KBM-7 (cell line): ENCODE measurements at places on chromosomes 13 and 19.

DNA sequence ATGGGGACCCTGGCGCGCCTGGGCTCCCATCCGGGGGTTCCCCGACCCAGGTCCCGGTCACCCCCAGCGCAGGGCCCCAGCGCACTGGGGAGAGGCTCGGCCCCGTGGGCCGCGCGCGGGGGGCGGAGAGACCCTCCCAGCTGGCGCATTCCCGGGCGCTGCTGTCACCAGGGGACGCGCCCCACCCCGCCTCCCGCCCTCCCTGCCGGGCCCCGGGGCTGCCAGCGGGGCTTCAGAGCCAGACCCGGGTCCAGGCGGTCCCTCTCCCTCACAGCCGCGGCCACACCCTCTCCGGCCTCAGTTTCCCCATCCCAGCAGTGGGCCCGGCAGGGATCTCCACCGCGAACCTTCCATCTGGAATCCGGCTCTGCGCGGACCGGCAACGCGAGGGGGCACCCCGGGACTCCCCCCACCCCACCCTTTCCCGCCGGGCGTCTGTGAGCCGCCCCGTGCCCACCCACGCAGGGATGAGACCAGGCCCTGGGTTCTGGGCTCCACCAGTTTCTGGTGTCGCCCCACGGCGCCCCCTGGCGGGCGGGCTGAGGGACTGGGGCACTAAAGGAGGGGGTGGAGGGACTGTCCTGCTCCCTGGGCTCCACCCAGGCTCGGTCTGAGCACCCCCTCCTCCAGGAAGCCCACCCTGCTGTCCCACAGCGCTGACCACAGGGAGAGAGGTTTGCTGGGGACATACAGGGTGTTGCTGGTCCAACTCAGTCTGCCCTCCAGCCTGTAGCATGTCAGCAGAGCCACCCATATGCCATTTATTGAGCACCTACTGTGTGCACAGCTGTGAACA lies 878 bp upstream of the ADAMTSL5 start:
- DNase-seq, result peak; percentile 60

DNA sequence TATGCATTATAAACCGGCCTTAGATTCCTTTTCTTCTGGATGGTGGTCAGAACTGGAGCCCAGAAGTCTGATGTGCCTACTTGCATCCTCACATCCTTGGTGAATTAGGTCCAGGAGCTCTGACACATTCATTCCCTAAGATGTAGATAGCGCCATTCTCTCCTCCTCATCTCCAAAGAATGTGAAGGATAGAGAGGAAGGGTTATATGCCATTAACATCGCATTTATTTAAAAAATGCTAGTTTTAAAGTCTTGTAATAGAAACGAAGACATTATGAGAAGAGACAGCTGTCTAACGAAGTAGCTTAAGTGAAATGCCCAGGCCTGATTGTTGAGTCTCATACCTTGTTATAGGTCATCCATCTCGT lies 9.7 kb downstream of the MBNL2 start:
- DNase-seq, result no peak

- no peak for DNase-seq
These were observed 4.2 kb downstream of the TRAPPC6A start for GRCh38 chr19:45173816-45174215.

- DNase-seq, result no peak
These were observed 19.6 kb downstream of the ELL start for GRCh38 chr19:18502246-18502637.

DNA sequence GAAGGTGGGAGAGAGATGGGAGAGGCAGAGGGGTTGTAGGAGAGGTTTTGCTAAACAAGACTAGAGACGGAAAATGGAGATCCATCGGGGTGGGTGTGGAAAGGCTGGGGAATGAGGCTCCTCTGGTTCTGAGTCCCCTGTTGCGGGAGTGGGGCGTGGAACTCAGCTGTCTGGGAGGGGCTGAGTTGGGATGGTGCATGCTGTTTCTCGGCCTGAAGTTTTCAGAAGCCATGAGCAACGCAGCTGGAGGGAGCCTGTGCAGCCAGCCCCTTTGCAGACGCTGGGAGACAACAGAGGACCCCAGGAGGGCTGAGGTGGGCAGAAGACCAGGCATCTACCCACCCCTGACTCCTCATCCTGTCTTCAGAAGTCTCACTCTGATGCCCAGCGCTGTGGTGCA lies 7.4 kb upstream of the GIPR start:
- no peak for DNase-seq

DNA sequence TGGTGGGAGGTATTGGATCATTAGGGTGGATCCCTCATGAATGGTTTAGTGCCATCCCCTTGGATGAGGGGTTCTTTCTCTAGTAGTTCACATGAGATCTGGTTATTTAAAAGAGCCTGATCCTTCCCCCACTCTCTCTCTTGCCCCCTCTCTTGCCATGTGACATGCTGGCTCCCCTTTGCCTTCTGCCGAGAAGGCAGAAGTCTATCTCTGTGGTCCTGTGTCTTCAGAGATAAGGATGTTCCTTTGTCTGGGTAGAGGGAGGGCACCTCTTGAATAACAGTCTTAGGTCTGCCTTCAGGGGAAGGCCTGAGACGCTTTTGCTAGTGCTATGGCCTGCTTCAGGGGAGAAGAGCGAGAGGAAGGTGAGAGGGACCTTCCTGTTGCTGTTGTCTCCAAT lies 2.0 kb upstream of the ZDHHC20 start:
- no peak for DNase-seq

GRCh38 chr13:46038296-46038695 lies 14.2 kb downstream of the ZC3H13 start:
- no peak for DNase-seq

DNA sequence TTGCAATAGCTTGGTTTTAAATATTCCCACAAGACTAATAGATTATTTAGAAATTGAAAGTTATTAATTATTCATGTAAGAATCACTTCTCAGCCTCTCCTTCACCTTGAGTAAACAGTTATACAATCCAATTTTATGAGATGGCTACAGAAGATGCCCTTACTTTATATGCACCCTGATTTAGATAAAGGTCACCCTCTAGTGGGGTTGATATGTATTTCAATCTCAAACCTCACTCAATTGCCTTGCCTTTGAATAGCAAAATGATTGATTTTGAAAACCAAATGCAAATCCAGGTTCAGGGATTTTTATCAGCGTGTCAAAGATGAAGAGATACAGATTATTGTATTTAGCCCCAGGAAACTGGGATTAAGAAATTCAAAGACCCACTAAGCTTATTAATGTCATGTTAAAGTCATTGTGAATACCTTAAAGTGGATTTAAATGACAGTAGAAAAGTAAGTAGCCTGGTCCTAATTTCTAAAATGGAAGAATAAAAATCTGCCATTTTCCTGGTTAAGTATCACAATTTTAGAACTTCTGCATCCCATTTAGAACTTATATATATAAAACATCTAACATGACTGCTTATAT lies 305.1 kb downstream of the ITGBL1 start:
- DNase-seq, result peak; percentile 24

GRCh38 chr13:106467427-106468122 lies 67.9 kb downstream of the EFNB2 start:
- no peak for DNase-seq

- no peak for DNase-seq
These were observed 4.3 kb downstream of the NDUFS7 start for GRCh38 chr19:1387684-1388636.

GRCh38 chr19:35052599-35053190 lies 11.2 kb downstream of the HPN start:
- no peak for DNase-seq

DNA sequence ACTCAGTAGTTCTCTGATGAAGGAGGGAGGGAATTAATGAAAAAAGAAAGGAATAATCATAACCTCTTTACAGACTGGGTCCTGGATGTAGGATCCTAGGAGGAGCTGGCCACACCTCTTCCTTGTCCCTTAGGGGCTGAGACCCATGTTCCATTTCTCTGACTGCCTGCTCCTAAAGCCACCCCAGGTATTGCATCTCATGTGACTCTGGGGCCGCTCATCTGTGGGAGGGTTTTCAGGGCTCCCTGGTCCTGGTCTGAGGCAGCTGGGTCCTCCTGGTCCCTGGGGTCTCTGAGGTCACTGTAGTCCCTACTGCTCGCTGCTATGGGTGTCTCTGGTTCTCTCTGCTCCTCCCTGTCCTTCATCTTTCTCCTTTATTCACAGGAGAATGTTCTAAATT lies 2.9 kb downstream of the CEACAM21 start:
- DNase-seq, result no peak

- DNase-seq, result no peak
These were observed at the start of gene TJP3 for GRCh38 chr19:3708207-3708931. TJP3 (plus strand) TSS chr19:3708384; CDS start chr19:3728433, 20,049 bp downstream.

- no peak for DNase-seq
These were observed at the start of gene IGFL4 for GRCh38 chr19:46040952-46041500. IGFL4 (minus strand) TSS chr19:46041002; CDS start chr19:46040962, 40 bp downstream.

DNA sequence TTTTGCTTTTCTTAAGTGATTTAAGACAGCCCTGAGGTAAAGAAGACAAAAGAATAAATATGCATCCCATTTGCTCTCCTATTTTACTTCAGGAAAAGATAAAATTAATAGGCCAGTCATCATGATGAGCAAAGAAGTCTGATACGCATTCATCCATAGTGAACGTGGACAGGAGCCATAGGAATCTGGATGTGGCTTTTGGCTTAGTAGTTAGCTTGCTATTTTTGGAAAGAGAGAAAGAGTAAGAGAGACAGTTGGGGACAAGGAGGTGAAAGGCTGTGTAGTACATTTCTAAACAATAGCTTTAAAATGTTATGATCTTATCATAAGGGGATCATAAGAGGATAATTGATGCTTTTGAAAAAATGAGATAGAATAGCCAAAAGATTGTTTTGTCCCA lies 545.2 kb downstream of the IRS2 start:
- DNase-seq, result no peak

DNA sequence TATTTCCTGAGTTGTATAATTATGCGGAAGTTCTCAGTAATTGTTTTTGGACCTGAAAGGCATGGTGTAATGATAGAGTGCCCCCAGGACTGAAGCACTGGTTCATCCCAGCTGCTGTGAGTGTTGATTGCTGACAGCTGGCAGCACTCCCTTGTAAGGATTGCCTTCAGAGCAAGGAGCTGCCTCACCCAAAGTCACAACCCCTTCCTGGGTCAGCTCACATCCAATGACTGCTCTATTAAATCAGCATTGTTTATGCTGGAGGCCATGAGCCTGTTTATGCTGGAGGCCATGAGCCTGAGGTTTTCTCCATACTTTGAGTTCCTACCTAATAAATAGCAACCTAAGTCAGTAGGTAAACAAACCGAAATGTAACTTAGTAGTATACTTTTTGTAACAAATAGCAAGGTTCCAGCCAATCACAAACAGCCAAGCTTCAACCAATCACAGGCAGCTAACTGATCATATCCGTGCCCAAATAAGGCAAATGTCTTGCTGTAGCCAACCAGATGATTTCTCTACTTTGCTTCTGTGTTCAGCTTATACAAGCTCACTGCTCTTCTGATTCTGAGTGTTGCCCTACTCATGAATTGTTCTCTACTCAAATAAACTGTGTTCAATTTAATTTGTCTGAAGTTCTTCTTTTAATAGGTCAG lies 11.7 kb upstream of the SPACA6 start:
- DNase-seq, result peak; percentile 87

DNA sequence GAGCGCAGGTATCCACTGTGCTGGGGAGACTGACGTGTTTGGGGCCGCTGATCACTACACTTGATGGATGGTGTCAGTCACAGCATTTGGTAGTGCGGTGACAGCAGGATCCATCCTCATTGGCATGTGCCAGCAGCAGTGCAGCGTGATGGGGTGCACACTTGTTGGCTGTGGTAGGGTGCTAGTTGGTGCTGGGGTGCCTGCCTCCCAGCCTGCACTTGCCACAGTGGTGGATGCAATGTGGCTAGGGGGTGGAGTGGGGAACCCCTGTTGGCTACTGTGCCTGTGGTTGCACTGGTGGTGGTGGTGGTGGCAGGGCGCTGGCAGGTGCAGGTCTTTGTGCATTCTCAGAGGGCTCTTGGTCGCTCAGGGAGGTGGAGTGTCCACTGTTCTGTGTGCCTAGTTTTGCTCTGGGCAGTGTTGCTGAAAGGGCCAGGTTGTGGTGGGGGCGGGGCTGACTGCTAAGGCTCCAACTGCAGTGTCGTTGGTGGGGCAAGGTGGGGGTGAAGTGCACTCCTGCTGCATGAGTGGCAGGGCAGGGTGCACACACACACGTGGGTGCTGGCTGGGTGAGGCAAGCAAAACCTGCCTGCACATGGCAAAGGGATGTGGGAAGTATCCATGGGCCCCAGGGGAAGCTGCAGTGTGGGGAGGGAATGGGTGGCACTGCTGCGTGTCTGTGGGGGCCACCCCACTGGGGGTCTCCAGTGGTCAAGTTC lies 84.8 kb downstream of the ZMYM2 start:
- DNase-seq, result no peak

DNA sequence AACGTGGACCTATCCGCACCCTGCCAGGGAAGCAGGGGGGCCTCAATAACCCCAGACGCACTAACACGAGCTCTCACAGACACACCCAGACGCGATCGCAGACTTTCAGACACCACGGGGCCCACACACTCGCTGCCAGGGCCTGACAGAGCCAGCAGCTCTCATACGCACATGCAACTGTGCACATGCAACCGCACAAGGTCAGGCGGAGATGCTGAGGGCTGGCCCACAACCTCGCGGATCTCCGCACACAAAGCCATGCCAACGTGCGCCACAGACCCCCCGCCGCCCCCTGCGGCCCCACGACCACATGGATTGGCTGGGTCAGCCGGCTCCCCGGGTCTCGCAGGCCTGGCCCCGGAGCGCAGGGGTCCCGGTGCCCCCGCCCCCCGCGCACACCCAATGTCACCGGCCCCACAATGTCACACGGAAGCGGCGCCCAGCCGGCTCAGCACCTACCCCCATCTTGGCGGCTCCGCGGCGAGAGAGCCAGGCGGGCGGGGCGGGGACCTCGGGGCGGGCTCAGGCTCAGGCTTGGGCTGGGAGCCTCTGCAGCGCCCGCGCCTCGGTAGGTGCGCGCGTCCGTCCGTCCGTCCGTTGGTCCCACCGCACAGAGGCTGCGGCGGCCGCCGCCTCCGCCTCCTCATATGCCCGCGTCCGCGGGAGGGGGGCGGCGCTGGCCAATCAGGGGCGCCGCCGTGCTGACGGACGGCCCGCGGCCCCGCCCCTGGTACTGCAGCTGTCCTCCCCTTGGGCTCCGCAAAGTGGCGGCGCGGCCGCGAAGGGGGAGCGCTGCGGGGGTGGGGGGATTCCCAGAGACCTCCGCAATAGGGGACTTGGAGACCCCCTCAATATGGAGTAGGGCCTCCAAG lies at the start of gene ATP1A3:
Gene ATP1A3, minus strand, starts transcription at position 619 of the 872 bp plus-strand sequence. Its CDS starts 154 bp downstream, at position 465.
- DNase-seq, result peak; percentile 76

GRCh38 chr13:75633285-75633684 lies 2.8 kb upstream of the LMO7 start:
- no peak for DNase-seq

- DNase-seq, result no peak
These were observed 399.1 kb upstream of the GPC6 start for GRCh38 chr13:92827503-92827902.
